ENCODE measurements at places on chromosomes 2 and 18. TPM values are rescaled to one million over a fixed set of nuclear protein-coding genes. Genes with fewer than 3 reads are reported as not detected.

DNA sequence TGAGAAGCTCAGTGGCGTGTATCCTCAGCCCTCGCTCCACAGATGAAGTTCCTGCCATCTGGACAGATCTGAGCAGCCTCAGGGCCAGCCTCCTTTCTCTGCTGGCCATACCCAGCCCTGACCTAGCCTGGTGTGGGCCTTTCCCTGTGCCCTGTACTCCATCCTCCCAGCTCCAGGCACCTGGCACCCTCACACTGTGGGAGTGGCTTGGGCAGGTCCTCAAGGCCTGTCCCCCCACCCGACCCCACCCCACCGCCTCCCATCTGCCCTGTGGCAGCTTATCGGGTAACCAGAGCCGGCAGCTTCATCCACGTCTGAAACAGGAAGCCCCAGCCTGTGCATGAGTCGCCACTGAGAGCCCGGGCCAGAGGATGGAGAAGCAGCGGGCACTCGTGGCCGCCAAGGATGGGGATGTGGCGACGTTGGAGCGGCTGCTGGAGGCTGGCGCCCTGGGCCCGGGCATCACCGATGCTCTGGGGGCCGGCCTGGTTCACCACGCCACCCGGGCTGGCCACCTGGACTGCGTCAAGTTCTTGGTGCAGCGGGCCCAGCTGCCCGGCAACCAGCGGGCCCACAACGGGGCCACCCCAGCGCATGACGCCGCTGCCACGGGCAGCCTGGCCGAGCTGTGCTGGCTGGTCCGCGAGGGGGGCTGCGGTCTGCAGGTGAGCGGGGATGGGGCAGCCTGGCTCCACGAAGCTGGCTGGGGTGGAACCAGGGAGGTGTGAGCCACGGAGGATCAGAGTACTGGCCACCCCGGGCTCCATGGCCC lies at the start of gene ESPNL:
Gene ESPNL, plus strand, starts transcription at position 292 of the 772 bp plus-strand sequence. Its CDS starts 80 bp downstream, at position 372.
- no peak for DNase-seq

The RNPEPL1 gene
- polyA plus RNA-seq: 6.5 TPM

The SCYGR4 gene
- polyA plus RNA-seq: not detected

The HAAO gene
- polyA plus RNA-seq: 0.08 TPM

- no peak for DNase-seq
Measured at GRCh38 chr2:86790134-86790675, 508 bp downstream of the CD8A start.

DNA sequence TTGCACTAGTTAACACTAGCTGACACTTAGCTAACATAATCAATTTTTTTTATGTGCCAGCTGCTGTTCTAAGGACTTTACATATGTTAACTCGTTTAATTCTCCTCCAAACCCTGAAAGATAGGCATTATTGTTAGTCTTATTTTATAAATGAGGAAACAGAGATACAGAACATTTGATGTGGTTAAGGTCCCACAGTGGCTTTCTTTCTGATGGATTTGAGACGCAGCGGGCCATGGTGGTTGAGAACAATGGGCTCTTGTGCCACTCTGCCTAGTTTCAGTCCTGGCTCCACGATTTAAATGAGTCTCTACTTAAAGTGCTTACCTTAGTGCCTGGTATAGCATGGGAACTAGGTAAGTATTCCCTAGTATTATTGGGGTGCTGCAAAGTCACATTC lies 201.9 kb upstream of the SPRED2 start:
- no peak for DNase-seq

GRCh38 chr2:16700551-16701259 lies 35.1 kb upstream of the CYRIA start:
- DNase-seq: no peak

The HOXD9 gene
- not detected for polyA plus RNA-seq

The EDAR gene
- 0.27 TPM for polyA plus RNA-seq

The MC4R gene
- polyA plus RNA-seq: 0.03 TPM

- DNase-seq: no peak
Measured at GRCh38 chr2:72713857-72714256, 112.0 kb downstream of the EXOC6B start.

The IL36B gene
- polyA plus RNA-seq: 0.14 TPM
